ENCODE measurements at places on chromosomes 7 and 10.

DNA sequence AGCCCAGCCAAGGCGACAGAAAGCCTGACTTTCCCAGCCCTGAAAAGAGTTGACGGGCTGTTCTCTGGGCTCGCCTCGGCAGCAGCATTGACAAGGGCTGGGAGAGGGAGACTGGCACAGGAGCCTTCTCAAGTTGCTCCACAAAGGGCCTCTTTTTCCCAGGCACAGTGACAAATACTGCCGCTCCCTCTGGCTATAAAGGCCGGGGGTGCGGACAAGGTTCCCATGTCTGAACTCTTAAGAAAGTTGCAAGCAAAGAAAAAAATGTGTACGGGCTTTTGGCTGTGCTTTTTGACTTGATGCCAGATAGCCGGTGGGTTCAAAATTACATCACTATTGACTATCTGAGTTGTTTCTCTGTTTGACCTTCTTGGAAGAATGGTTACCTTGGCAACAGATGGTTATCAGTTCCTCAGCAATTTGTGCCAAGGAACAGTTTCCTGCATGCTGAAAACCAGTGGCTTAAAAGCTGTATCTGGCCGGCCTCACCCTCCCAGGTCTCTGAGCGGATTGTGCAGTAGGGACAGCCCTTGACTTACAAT lies 115.9 kb upstream of the EEPD1 start:
- DNase-seq = peak; percentile 32

GRCh38 chr7:11604505-11604904 lies 227.5 kb downstream of the THSD7A start:
- DNase-seq = no peak

GRCh38 chr10:123100030-123100762 lies 35.6 kb upstream of the HMX3 start:
- no peak for DNase-seq

- DNase-seq = no peak
These were observed 79.1 kb downstream of the USP6NL start for GRCh38 chr10:11532306-11532705.

DNA sequence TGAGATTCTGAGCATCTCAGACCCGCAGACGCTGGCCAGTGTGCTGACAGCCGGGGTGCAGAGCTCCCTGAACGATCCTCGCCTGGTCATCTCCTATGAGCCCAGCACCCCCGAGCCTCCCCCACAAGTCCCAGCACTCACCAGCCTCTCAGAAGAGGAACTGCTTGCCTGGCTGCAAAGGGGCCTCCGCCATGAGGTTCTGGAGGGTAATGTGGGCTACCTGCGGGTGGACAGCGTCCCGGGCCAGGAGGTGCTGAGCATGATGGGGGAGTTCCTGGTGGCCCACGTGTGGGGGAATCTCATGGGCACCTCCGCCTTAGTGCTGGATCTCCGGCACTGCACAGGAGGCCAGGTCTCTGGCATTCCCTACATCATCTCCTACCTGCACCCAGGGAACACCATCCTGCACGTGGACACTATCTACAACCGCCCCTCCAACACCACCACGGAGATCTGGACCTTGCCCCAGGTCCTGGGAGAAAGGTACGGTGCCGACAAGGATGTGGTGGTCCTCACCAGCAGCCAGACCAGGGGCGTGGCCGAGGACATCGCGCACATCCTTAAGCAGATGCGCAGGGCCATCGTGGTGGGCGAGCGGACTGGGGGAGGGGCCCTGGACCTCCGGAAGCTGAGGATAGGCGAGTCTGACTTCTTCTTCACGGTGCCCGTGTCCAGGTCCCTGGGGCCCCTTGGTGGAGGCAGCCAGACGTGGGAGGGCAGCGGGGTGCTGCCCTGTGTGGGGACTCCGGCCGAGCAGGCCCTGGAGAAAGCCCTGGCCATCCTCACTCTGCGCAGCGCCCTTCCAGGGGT lies 703 bp downstream of the RBP3 start:
- no peak for DNase-seq

- no peak for DNase-seq
These were observed 114.7 kb downstream of the CHN2 start for GRCh38 chr7:29309041-29309854.

DNA sequence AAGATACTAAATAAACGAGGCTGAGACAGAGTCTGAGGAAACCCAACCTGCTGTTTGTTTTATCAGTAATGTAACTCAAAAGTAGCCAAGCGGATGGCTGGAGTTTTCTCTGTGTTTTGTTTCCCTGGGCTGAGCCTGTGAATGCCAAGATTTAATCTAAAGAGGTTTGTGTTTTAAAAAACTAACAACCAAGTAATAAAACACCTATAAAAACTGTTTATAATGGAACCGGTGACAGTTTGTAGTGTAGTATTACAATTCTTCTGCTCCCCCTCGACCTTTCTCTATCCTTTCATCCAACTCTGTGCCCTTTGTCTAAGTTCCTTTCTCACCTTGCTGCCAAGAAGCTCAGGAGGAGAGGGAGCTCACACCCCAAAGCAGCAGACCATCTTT lies 2.6 kb upstream of the KAT6B start:
- DNase-seq = no peak

- DNase-seq = peak; percentile 42
These were observed 1.6 kb downstream of the GLUD1 start for GRCh38 chr10:87092861-87093631.

DNA sequence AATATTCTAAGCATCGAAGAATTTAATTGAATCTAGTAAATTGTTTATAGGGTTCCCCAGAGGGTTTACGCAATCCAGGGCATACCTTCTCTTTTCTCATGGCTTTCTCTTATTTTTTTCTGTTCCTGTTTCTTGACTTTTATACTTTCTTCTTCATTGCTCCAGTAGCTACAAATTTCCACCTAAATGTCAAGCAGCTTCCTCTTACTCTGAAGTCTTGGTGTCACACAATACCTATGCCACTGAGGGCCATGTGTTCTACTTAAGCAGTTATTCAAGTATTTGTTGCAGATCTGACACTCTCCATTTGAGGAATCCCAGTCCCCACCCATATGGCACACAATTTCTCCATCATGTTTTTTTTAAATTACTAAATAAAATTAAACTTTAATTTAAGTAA lies 343.1 kb upstream of the MBL2 start:
- DNase-seq = no peak

DNA sequence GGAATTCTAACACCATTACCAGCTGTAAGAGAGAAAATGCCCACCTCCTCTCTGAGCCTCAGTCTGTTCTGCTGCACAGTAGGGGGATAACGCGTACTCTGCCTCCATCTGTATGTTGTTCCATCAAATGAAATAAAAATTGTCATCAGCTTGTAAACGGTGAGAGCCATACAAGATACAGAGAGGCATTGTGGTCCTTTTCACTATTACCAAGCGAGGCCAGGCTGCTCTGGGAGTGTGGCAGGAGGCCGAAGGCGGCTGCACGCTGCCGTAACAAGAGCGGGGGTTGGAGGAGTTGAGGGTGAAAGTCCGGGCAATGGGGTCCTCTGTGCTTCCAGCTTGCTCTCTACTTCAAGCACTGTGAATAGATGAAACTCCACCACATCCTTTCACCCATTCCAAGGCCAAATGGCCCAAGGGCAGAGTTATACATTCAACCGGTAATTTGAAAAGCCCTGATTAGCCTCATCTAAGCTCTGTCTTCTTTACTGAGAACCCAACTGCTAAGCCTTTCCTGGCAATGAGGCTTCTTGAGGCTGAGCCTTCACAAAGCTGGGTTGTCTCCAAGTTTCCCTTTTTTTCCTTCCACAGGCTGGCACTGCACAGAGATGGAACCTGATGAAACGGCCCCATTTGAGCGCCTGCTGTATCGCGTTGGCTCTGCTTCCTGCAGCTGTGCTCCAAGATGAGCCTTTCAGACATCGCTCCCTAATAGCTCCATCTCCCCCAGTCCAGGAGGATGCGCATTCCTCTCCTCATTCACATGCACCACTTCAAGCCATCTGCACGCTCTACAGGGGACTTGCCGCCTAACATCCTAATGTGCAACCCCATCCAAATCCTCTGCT lies 47.2 kb downstream of the PYROXD2 start:
- DNase-seq = peak; percentile 93

GRCh38 chr7:114086537-114086913 lies 167.7 kb upstream of the PPP1R3A start:
- no peak for DNase-seq

- DNase-seq = no peak
These were observed 5.7 kb downstream of the PLCE1 start for GRCh38 chr10:93999401-93999851.

GRCh38 chr10:49110684-49111319 lies 4.5 kb downstream of the VSTM4 start:
- DNase-seq = no peak

- peak; percentile 92 for DNase-seq
These were observed 6.9 kb upstream of the GSTO2 start for GRCh38 chr10:104262055-104262454.

All from G401 (cell line).